ENCODE measurements at places on chromosomes 7 and 10. TPM values are rescaled to one million over a fixed set of nuclear protein-coding genes. Genes with fewer than 3 reads are reported as not detected.

CHRM2 gene
- not detected for total RNA-seq

SPDYE6 gene
- total RNA-seq = not detected

CLCN1 gene
- total RNA-seq = not detected

CTBP2 gene
- 92.1 TPM for total RNA-seq

ADAMTS14 gene
- total RNA-seq = under 0.01 TPM

DNA sequence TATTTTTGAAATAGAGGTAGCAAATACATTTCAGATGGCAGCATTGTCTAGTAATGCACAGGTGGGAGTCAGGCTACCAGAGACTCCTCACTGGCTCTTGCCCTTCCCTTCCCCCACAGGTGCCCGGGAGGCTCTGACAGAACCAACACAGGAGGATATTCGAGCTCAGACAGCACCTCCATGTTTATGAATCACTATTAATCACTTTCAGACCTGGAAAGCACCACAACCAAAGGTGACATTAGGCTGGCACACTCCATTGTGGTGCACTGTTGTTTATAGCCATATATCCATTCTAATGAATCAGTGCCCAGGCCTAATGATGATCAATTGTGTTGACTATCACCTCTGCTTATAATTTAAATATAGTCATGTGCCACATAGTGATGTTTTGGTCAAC is 107.8 kb upstream of the NAMPT start:
- DNase-seq = no peak

GRCh38 chr7:105887569-105888189 is 11.3 kb upstream of the ATXN7L1 start:
- DNase-seq = no peak

DNA sequence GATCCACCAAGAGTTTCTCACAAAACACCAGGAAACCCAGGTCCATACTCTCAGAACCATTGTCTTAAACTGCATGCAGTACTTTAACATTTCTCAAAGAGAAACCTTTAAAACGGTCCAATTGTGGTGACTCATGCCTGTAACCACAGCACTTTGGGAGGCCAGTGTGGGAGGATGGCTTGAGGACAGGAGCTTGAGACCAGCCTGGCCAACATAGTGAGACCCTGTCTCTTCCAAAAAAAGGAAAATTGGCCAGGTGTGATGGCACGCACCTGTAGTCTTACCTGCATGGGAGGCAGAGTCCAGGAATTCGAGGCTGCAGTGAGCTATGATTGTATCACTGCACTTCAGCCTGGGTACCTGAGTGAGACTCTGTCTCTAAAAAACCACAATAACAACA is 97.5 kb upstream of the OIT3 start:
- no peak for DNase-seq

DNA sequence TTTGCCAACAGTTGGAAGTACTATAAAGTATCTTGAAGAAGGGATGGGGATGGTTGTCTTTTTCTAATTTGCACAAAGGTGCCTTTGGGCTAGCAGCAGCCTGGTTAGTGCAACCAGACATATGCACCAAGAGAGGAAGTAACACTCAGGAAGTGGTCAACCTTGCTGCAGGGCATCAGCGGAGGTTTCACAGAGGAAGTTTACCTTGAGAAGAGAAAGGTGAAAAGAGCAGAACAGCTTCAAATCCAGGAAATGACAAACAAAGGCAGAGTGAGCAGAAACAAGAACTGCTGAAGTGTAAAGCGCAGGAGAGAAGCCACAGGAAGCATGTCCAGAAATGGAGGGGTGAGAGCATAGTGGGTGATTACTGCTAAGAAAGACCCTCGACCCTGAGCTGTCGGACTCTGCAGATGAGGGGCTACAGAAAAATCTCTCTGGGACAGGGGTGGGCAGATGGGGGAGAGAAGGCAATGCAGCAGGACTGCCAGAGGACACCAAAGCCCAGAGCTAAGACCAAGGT is 66.9 kb downstream of the STK17A start:
- DNase-seq = no peak

GRCh38 chr10:109696981-109697775 is 226.1 kb downstream of the XPNPEP1 start:
- DNase-seq = no peak

DNA sequence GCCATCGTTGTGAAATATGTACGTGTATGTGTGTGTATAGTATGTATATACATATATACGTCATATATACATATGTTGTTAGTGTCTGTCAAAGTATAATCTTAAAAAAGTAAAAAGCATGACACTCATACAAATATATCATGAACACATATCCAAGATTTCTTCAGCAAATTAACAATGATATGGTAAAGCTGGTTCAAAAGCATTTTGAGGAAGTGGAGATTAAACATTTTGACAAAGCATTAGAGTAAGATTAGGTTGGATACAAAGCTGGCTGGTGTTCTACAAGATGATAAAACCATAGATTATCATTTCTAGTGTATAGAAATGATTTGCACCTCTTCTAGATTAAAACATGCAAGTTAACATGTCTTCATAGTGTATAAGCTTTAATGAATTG is 771 bp upstream of the NUDCD3 start:
- no peak for DNase-seq

GRCh38 chr10:96921655-96922054 is 89.6 kb downstream of the LCOR start:
- DNase-seq = no peak

- no peak for DNase-seq
Measured at GRCh38 chr7:1085910-1086421, 1.9 kb upstream of the GPER1 start.

DNA sequence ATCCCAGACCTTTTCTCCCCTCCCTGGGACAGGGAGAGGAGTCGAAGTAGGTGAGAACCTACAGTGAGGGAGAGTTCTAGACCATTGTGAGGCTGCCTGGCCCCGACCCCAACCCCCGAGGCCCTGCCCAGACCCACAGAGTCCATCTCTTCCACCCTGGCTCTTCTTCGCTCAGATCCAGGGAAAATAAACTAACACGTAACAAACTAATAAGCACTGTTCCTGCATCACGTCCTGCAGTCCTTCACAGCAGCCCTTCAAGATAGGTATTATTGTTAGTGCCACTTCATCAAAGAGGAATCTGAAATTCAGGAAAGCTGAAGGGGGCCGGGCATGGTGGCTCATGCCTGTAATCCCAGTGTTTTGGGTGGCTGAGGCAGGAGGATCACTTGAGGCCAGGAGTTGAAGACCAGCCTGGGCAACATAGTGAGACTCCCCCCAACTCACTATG is at the start of gene SPACDR:
Gene SPACDR, minus strand, starts transcription at position 51 of the 451 bp plus-strand sequence. CDS start 235 bp downstream, outside the sequence.
- DNase-seq = no peak

GRCh38 chr10:44013981-44014380 is 365.3 kb upstream of the ZNF32 start:
- no peak for DNase-seq

GRCh38 chr7:98668255-98668654 is 51.2 kb downstream of the NPTX2 start:
- DNase-seq = no peak

DNA sequence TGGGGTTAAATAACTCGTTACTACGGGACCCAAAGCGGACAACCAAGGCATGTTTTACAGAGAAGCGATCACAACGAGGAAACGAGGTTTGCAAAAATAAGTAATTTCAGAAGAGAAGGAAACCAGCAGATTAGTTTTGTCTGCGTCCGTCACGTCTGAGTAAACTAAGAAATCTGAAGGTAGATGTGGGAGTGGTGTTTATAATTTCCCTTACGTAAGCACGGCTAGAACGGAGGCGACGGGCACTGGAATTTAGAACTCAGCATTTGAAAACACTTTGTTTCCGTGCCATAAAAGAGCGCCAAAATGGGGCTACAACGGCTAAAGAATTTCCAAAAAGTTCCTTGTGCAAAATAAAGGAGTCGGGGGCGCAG is 718 bp upstream of the UMAD1 start:
- DNase-seq = no peak

DNA sequence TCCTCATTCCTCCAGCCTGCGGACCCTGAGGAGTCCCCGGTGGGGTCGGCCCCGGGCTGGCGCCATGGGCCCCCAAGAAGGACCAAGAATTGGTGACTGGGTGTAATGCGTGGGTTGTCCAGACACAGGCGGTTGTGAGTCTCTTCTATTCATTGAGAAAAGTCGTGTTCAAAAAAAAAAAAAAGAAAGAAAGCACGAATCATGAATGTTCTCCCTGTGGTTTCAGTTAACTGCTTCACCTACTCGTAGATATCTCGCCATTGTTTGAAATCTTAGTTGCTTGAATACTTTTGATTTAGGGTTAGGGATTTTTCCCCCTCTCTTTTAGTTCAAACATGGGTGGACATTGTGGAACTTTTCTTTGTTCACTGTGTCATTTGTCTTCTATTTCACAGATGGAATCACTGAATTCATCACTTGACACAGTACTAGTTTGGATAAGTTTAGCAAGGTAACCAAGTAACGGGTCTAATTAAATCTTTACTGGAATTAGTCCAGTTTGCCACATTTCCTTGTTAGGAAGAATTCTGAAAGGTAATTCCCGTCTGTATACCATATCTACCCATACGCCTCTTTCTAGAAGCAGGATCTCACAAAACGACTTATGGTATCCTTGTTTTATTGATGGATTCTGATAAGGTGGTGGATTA is 775 bp downstream of the STARD3NL start:
- DNase-seq = no peak

GRCh38 chr10:62037166-62037831 is 135.8 kb downstream of the ARID5B start:
- no peak for DNase-seq
